ENCODE measurements at places on chromosomes 13 and 19.

GRCh38 chr13:48233889-48234488 is 983 bp downstream of the ITM2B start:
- DNase-seq: no peak

GRCh38 chr19:14519245-14519859 is 1.2 kb upstream of the DNAJB1 start:
- DNase-seq: no peak

DNA sequence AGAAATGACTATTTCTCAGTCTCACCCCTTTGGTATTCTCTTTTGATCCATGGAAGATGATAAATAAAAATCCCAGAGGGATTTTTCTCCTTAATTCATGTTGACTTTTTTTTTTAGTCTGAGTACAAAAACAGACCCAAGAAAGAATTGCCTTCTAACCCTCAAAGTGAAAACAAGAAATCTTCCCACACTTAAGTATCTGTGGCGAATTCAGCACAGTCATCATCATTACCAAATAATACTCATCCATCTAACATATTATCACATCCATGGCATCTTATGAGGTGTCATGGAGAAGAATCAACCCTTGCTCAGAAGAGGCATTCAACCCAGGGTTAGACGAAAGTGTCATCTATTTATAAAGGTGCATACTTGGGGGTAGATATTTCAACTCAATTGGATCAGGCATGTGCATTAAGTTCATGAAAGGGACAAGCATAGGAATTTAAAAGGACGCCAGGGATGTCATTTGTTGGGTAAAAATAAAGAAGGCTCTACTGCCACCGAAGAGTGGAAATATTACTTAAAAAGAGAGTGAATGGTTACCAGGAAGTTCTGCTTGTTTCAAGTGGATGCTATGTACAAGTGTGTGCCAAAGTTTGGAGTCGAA is 101.9 kb downstream of the FLT1 start:
- DNase-seq: no peak

- DNase-seq: no peak
Measured at GRCh38 chr19:1402411-1403070, 1.2 kb upstream of the GAMT start.

GRCh38 chr13:94233401-94233800 is 246.1 kb downstream of the DCT start:
- no peak for DNase-seq

DNA sequence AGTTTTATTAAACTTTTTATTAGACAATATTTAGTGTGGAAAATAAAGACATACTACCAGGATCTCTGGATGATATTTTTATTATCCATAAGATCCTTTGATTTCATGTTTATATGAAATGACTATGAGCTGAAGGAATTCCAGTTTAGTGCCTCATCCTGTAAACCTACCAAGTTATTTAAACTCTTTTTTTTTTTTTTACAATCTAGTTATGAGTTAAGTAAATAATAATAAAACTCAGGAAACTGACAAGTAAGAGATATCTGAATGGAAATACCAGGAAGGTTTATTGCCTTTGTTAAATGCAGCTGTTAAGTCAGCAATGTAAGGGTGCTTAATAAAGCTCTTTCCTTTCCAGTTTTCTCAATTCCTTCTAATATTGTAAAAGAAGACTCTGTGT is 53.9 kb downstream of the RXFP2 start:
- DNase-seq: no peak

DNA sequence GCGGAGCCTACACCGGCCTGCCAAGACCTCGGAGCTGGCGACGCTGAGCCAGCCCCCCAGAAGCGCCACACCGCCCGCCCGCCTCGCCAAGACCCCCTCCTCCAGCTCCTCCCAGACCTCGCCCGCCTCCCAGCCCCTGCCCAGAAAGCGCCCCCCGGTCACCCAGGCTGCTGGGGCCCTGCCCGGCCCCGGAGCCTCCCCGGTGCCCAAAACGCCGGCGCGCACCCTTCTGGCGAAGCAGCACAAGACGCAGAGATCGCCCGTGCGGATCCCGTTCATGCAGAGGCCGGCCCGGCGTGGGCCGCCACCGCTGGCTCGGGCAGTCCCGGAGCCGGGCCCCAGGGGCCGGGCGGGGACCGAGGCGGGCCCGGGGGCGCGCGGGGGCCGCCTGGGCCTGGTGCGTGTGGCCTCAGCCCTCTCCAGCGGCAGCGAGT is 10.2 kb downstream of the C19orf25 start:
- no peak for DNase-seq

GRCh38 chr13:27446986-27447583 is 3.3 kb downstream of the MTIF3 start:
- no peak for DNase-seq

DNA sequence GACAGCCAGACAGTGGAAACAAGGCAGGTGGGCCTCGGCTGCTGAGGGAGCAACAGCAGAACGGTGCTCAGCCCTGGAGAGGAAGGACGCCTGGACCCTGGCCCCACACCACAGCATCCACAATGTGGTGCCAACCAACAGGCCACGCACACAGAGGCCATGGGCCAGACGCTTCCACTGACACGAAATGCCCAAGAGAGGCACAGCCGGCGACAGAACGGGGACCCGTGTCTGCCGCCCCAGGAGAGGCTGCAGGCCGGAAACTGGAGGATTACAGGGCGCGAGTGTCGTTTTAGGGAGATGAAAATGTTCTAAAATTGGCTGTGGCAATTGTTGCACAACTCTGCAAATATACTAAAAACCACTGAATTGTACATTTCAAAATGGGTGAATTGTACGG is 69.7 kb downstream of the RASA3 start:
- DNase-seq: peak; percentile 8

DNA sequence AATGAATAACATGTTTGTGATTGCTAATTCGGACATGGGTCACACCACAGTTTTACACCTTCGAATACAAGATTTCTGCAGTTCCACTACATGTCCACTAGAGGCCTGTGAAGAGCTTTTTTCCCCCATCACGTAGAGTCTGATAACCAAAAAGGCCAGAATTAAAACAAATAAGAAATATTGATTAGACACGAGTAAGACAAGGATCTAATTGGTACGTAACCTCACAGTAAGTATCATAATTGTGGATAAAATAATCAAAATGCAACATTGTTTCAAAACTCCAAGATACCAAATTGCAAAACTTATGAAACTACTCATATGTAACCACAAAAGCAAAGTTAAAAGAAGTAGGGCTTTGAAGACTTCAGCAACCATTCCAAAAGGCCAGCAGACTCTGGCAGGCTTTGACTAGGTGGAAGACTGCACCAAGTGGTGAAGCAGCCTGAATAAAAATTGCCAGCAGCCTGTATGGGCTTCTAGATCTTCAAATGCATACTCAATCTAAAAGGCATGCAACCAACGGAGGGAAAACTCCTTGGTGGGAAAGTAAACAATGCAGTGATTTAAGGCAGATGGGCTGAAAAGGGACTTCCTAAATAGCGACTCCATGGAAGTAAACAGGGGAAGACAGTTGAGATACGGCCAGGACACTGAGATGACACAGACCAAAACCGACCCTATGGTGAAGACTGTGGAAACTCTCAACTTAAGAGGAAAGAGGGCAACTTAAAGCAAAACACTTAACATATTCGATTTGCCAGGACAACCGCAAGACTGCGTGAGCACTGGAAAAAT is 56.7 kb downstream of the STARD13 start:
- peak; percentile 43 for DNase-seq

DNA sequence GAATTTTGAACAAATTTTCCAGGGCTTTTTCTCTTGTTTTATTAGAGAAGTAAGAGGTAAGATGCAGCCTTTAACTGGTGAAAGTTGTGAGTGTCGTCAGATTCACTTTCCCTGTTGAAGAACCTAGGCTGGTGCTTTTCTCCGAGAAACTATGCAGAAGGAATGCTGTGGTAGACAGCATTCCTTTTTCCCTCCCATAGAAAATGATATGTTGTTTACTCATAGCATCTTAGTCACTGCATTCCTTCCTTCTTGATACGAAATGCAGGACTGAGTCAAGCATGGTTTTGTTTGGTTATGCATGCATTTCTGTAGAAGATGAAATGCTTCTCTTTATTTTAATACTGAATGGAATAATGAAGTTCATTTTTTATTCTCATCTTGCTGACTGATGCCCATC is 3.4 kb downstream of the ITGBL1 start:
- DNase-seq: no peak

DNA sequence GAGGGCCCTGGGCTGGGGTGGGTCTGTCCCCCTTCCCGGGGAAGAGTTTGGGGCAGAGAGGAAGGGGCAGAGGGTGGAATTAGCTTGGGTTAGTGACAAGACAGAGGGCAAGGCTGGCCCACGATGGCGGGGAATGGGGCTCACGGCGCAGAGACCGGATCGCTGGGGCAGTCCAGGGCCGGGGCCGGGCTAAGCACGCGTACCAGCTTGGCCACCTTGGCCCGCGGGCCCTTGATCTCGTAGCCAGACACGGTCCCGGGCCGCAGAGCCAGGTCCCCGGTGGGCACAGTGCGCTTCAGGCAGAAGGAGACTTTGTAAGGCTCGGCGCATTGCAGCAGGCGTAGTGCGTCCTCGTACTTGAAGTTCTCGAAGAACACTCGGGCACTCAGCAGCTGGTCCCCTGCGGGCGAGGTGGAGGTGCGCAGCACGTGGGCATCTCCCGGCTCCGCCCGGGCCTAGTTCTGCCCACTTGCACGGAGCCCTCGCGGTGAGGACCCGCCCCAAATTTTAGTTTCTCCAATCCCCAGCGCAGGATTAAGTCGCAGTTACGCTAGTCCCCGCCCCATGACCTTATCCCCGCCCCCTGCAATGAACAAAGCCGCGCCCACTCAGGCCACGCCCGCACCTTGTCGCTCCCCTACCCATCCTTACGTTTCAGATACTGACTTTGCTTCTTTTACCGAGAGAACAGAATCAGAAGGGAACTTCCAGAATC is 8.6 kb upstream of the HIPK4 start:
- no peak for DNase-seq

DNA sequence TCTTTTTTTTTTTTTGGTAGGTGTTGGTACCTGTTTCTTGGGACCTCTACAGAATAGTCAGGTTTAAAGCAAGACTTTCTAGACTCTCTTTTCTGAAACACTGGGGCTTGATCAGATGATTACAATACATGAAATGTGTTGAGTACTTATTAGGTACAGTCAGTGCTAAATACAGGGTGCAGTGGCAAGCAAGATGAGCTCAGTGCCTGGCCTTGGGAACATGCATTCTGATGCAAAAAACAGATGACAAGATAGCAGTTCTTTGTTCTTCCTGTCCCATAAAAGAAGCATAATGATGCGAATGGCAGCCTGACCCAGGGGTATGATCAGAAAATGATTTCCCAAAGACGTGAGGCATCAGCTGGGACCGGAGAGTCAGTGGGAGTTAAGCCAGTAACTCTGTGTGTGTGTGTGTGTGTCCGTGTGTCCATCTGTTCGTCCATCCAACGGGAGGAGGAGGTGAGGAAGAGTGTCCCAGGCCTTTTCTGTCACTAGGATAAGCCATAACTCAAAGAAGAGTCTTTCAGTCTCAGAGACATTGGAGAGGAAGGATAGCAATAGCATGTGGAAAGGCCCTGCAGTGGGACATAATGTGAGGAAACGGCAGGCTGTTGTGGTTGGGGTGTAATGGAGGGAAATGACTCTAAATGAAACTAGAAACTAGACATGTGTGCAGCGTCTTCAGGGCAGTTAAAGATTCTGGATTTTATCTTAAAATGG is 32.2 kb downstream of the SLAIN1 start:
- DNase-seq: no peak

DNA sequence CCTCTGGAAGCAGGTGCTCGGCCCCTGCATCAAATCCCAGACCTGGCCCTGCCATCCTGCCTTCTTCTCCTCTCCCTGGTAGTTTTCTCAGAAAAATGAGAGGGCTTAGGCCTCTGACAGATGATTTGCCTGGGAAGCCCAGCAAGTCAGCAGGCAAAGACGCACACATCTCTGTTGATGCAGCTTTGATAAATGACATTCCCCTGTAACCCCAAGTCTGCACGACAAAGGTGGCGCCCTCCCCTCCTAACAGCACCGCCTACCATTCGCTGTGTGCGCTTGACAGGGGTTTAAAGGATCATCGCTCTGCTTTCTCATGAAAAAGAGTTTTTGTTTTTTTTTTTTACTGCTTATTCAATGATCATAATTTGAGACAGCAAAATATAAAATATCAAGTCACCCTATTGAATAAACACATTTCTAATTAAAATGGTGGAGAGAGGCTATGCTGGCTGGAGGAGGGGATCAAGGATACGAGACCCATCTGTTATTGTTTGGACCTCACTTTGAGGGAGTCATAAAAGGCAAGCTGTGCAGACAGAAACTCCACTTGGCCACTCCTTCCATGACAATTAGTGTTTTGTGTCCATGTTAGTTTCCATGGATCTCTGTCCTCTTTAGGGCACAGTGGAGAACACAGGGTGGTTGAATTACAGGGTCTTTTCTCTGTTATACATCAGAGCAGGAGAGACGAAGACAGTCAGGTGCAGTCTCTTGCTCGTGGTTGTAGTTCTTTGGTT is 126.1 kb downstream of the FGF9 start:
- DNase-seq: no peak

- DNase-seq: no peak
Measured at GRCh38 chr19:10238172-10238783, 7.1 kb upstream of the S1PR2 start.

DNA sequence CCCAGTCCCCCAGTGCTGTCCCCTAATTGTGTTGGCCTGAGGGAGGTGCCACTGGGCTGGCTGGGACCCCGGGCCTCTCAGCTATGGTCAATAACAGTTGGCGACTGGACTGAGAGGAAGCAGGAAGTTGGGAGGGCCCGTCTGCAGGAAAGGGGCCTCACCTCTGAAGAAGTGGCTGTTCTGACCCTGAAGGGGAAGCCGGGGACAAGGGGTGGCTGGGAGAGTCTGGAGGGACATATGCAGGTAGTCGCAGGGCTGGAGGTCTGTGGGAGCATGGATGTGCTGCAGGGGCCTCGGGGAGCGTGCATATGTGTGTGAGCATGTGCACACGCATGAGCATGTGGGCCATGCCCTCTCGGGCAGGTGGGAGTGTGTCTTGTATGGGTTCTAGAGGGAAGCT is 5.9 kb downstream of the PKN1 start:
- DNase-seq: no peak

DNA sequence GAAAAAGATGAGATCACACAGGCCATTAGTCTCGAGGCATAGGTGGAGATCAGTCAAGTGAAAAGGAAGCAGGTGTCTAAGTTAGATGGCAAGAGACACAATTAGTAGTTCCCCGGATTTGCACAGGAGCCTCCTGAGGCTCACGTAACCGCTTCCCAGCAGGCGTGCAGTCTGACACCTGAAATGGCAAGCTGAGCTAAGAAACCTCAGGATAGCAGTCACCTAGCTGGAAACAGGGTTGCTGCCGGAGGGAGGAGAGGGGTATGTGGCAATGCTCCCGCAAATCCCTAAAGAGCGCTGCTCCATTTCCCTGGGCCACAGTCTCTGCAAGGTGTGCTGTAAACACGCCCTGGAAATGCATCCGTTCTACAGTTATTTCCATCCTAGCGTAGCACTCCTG is 1151.0 kb downstream of the DIAPH3 start:
- no peak for DNase-seq

- no peak for DNase-seq
Measured at GRCh38 chr19:58085348-58085875, 12.6 kb downstream of the ZSCAN18 start.
